ENCODE measurements at places on chromosomes 4 and X.

- no peak for ATAC-seq
These were observed 723.6 kb downstream of the TRAM1L1 start for GRCh38 chr4:116361790-116362189.

DNA sequence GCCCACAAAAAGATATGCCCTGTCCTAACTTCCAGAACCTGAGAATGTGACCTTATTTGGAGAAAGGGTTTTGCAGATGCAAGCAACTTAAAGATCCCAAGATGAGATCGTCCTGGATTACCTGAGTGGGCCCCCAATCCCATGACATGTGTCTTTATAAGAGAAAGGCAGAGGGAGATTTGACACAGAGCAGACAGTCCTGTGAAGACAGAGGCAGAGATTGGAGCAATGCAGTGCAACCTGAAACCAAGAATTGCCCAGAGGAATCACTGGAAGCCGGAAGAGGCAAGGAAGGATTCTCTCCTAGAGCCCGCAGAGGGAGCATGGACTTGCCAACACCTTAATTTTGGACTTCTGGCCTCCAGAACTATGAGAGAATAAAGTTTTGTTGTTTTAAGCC is 171.5 kb downstream of the SMIM20 start:
- ATAC-seq: no peak

DNA sequence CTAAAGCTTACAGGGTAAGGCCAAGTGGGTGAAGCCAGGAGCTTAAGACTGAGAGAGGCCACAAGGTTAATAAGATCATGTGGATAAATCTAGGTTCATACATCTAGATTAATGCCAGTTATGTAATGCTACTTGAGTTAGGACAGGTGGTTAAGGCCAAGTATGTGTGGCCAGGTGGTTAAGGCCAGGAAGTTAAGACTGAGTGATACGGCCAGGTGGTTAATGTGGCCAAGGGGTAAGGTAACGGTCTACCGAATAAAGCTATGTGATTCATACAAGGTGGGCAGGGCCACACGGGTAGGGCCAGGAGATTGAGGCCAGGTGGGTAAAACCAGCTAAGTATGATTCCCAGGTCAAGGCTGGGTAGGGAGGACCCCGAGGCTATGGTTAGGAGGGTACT is 223.0 kb downstream of the TACR3 start:
- ATAC-seq: no peak

DNA sequence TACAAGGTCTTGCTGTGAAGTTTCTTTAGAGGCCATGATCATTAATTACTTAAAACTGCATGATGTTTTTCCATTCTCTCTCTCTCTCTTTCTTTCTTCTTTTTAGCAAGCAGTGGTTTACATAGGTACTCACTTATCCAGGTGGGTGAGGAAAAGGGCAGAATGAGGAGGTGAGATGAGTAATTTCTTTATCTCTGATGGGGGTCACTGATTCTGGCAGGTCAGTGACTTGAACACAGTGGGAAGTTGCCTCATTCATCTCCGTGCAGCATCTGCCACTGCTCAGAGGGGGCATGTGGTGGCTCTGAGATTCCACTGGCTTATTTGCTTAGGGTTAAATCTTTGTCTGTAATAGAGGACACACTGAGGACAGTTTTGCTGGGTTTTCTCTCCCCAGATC is 62.6 kb downstream of the FAM114A1 start:
- ATAC-seq: no peak

- ATAC-seq: no peak
These were observed 222.4 kb downstream of the CCSER1 start for GRCh38 chr4:90349636-90350035.

- no peak for ATAC-seq
These were observed 582.4 kb upstream of the ADGRL3 start for GRCh38 chr4:60617731-60618130.

DNA sequence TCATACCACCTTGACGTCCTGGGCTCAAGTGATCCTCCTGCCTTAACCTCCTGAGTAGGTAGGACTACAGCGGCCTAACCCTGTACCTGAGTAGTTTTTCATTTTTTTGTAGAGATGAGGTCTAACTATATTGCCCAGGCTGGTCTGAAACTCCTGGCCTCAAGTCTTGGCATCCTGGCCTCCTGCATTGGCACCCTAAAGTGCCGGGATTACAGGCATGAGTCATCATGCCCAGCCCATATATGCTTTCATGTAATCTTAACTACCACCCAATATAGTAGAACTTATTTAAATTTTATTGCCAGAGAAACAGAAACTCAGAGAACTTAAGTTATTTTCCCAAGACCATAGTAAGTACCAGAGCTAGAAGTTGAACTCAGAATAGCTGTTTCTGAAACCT is 27.1 kb downstream of the AFM start:
- ATAC-seq: no peak

GRCh38 chr4:155687380-155687982 is 20.8 kb downstream of the GUCY1A1 start:
- ATAC-seq: no peak

DNA sequence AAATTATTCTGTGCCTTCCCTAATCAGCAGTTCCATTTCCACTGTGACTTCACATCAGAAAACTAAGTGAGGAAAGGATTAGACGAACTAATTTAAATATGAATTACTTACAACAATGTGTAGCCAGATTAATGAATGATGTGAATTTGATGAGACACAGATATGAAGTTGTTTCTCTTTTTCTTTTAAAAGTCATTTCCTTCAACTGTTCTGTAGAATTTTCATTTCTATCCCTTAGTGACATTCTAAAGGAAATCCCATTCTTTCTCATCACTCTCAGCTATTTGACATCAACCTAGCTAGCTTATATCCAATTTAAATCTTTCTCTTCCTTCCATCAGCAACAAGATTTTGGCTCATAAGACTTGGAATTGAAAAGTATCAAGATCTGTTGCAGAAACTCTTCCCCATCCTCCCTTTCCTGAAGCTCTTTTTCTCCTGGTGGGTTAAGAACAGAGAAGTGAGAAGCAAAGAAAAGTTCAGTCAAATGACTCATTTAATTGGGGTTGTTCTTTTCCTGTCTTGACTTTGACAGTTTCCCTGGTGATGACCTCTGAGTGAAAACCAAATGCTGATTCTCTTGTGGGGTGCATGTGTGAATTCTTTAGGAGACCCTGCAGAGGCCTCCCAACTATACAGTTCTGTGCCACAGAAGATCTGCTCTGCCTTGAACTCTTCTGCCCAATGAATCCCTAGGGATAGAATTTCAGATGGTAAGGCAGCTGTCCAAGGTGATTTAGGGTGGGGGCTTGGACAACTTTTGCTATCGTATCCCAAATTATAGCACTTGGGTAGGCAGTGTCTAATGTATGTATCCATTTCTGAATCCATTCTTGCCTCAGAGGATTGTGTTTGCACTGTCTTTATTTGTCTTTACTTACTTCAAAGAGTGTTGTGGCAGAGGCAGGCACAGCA is 232.5 kb upstream of the GPRIN3 start:
- ATAC-seq: no peak

DNA sequence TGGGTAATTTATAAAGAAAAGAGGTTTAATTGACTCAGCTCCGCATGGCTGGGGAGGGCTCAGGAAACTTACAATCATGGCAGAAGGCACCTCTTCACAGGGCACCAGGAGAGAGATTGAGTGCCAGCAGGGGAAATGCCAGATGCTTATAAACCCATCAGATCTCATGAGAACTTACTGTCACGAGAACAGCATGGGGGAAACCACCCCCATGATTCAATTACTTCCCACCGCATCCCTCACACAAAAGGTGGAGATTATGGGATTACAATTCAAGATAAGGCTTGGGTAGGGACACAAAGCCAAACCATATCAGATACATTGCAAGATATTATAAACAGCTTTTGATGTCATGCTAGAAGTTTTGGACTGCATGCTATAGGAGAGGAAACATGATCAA is 204.3 kb downstream of the VEGFC start:
- no peak for ATAC-seq

DNA sequence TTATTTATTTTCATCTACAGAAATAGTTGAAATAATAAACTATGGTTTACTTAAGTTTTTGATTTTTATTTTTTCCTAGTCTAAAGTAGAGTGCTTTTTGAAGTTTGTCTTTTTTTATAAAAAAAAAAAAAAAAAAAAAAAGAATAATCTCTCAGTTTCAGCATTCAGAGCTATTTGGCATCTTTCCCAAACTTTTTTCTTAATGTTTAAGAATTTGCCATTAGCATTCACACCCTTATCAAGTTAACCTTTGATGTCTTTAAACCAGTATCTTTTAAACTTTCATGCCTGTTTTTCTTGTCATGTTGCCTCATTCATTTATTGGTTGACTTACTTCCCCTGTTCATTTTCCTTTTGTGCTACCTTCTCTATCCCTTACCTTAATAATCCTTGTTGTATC is 60.9 kb upstream of the FHDC1 start:
- ATAC-seq: no peak

DNA sequence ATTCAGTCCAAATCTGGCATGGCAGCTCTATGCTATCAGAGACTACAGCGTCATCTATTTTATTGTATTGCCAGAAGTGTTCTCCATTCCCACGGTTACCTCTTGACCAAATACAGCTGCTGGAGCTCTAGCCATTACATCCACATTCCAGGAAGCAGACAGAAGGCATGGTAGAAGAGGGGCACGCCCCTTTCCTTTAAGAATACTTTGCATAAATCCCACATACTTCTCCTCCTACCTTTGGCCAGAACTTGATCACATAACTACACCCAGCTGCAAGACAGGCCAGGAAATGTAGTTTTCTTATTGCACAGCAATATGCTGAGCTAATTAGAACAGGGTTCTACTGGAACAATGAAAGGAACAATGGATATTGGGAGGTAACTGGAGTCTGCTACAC is 14.9 kb downstream of the SLC9A7 start:
- no peak for ATAC-seq

- ATAC-seq: no peak
These were observed 53.6 kb upstream of the RAB40AL start for GRCh38 chrX:102883491-102883890.

DNA sequence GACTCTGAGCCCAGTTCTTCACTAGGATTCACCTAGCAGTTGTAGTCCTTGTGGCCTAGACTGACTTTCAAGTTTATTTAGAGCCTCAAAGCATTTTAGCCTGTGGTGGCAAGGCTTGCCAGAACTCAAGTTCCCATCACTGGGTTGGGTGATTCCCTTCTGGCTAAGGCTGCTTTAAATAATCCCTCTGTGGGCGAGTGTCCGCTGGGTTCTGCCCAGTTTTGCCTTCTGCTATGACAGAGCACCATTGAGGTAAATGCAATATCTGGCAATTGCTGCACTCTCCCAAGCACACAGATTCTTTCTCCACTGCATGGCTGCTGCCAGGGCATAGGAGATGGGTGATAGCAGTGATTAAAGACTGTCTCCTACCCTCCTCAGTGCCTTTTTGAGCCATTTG is 90.8 kb upstream of the RLIM start:
- ATAC-seq: no peak

DNA sequence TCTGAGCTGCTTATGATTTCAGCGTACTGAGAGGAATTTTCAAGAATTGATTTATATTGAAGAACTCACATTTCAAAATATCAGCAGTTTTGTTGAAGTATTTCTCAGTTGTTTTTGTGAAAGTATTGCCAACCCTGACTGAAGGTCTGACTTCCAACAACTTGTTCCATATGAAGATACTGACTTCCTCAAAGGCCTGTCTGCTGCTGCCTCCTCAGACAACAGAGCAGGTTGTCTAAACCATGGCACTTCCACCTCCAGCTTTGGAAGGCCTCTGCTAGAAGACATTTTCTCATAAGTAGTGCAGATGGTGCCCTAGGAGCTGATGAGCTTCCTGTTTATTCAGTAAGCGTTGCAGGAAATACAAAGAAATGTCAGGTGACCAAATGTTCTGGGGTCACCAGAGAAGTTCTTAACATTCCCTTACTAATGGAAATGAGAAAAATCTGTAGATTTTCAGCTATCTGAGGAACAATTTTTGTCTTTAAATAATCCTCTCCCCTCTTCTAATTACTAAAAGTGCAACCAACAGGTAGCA is 28.8 kb downstream of the FGF2 start:
- ATAC-seq: no peak

DNA sequence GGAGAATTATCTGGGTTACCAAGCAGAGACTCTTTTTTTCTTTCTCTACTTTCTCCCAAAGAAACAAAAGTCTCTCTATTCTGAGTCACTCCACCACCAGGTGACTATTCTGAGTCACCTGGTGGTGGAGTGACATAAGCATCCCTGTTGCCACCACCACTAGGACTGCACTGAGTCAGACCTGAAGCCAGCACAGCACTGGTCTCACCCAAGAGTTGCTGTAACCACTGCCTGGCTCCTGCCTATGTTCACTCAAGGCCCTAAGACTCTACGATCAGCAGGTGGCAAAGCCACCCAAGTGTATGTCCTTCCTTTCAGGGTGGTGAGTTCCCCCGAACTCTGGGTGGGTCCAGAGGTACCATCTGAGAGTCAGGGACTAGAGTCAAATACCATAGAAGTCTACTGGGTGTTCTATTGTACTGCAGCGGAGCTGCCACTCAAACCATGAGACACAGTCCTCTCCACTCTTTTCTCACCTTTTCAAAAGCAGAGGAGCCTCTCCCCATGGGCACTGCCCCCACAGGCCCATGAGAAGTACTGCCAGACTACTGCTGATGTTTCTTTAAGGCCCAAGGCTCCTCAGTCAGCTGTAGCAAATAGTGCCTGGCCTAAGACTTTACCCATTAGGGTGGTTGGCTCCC is 209.6 kb upstream of the IRS4 start:
- ATAC-seq: no peak

DNA sequence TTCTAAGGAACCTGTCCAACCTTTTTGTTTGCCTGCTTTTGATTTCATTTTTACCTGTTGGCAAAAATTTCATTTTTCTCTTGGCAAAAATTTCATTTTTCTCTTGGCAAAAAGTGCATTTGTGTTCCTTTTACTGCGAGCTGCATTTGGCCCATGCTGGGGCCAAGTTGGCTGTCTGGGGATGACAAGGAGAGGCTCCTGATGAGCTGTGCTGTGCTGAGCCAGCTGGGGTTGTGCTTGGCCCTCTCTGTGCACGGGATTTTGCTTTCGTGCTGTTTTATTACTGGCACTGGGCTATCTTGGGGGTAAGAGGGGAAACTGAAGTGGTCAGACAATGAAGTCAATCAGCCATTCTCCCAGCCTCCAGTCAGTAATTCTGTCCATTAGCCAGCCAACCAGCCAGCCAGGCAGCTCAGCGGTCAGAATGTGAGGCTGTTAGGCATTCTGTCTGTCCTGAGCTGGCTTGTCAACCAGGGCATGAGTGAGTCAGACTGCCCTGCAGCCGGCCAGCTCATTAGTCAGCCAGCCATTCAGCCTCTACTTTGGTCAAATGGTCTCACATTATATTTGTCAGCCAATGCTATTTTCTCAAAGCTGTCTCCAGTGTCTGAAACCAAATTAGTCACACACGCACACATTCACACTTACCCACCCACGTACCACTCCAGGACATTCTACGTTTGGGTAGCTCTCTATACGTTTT is 56.9 kb upstream of the PRPS1 start:
- ATAC-seq: no peak

DNA sequence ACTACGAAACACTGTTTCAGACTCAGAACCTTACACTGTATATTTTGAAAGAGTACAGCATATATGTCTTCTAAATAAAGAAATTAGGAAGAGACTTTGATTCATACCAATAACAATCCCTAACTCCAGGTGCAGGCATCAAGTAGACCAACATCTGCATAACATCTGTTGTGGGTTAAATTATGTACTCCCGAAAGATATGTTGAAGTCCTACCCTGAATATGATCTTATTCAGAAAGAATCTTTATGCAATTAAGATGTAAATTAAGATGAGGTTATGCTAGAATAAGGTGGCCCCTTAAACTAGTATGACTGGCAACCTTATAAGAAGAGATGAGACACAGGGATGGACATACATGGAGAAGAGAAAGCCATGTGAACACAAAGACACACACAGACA is 117.9 kb downstream of the INPP4B start:
- ATAC-seq: no peak

Measured in gastroesophageal sphincter (tissue), 4 donors.